NCI-H524 treated with DMSO at 0.1 percent for 48 hours (cell line): ENCODE measurements at places on chromosomes 7 and 10.
A peak's percentile ranks its signal among the peaks of the same experiment; 100 is the strongest.

GRCh38 chr7:127392566-127393367 is at the start of gene ZNF800:
Gene ZNF800, minus strand, starts transcription at chr7:127392708. Its CDS starts 1,151 bp downstream, at chr7:127391557.
- DNase-seq = peak; percentile 44

GRCh38 chr10:1257274-1257673 is 201.1 kb downstream of the WDR37 start:
- DNase-seq = no peak

DNA sequence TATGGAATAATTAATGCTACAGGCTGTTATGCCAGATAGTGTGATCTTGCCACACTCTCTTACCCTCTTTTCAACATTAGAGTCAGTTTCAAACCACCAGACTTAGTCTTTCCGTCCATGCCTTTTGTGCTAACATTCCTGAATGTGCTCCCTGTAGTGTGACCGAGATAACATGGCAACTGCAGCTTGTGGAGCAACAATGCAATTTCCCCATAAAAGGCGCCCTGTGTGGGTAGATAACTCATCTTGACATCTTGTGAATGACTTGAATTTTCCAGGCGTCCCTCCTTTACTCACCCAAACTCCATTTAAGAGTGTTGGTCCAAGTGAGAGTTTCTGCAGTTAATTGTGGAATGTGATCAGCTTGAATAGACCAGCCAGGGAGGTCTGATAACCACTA is 99.6 kb downstream of the DNAH11 start:
- DNase-seq = no peak

- no peak for DNase-seq
Observed at GRCh38 chr7:132134814-132135445, 441.3 kb downstream of the PLXNA4 start.

DNA sequence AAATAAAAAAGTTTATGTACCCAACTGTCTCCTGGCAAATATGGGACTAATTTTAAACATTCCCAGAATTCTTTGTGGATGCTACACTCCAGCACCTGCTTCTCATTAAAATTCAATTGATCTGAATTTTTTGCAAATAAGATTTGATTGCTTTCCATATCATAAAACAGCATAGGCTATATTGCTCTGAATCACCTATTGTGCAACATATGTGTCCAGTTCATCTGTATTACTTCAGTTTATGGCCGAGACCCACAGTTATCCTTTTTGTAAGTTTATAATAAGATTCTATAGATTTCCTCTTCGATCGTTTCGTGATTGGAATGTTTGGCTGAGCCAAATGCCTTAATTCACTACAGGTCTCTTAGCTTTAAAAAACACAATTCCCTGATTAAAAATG is 351.1 kb downstream of the TFEC start:
- no peak for DNase-seq

DNA sequence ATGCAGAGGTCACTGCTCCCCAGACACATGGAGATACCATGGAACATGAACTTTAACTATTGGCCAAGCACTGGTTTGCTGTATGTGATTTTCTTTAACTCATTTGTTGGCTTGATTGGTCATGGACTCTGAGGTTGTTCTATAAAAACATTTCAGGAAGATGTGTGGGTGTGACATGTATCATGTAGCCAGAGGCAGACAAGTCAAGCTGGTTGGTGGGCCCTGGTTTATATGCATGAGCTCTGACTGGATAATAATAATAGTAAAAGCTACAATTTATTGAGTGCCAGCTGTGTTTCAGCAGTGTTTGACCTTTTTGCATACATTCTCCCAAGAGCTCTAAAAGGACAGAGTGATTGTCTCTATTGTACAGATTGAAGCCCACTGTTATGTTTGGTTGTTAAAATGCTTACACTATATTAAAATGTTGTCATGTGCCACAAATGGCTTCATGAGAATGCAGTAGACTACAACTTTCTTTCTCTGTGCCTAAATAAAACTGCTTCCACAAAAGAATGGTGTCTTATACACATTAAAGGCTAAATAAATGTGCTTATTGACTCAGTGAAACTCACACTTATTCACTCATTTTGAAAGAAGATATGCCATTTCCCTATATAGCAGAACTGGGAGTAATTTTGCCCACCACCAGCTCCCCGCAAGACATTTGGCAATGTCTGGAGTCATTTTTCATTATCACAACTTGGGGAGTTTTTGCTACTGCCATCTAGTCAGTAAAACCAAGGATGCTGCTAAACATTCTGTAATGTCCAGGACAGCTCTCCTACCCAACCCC is 243.6 kb upstream of the NFE2L3 start:
- DNase-seq = no peak

DNA sequence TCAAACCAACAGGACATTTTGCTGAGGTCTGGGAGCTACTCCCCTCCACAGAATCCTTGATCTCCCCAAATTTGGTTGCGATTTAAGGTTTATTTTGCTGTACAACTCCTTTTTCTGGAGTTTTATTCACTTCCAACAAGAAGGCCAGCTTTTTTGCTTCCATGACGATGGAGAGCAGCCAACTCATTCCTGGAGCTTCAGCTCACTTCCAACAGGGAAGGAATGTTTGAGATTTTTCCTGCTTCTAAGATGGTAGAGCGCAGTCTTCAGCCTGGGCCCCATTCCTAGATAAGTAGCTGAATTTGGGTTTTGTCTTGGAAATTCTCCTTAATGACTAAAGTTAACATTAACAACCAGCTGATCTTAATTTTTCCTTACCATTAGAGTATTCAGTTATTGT is 30.9 kb upstream of the CREB3L2 start:
- DNase-seq = no peak

- DNase-seq = peak; percentile 84
Observed at GRCh38 chr7:144821067-144821466, 14.8 kb downstream of the TPK1 start.

DNA sequence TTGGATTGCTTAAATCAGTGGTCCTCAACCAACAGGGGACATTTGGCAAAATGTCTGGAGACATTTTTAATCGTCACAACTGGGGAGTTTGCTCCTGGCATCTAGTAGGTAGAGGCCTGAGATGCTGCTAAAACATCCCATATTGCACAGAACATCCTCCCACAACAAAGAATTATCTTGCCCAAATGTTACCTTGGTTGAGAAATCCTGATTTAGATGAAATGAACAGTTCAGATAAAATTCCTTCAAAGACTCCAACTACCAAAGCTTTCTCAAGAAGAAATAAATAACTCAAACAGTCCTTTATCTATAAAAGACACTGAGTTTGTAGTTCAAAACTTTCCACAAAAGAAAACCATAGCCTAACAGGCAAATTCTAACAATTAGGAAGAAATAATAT is 160.9 kb downstream of the SNX13 start:
- DNase-seq = no peak

DNA sequence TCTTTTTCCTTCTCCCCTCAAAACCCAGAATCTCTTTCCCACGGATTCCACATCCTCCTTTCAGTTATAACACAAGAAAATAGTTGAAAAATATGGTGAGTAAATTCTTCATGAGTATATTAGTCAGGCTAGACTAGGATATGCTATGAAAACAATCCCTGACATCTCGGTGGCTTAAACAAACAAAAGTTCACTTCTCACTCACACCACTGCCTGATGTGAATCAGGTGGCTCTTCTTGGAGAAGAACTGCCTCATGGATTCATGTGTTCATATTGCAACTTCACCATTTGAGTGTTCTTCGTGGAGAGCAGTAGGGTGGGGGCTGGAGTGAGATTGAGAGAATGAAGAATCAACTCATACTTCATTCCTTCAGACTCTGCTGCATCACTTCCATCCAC is 204.1 kb downstream of the PHF14 start:
- DNase-seq = no peak

GRCh38 chr10:83539528-83540308 is 599.6 kb upstream of the GHITM start:
- no peak for DNase-seq

- DNase-seq = no peak
Observed at GRCh38 chr10:29533046-29533445, 101.7 kb downstream of the SVIL start.

DNA sequence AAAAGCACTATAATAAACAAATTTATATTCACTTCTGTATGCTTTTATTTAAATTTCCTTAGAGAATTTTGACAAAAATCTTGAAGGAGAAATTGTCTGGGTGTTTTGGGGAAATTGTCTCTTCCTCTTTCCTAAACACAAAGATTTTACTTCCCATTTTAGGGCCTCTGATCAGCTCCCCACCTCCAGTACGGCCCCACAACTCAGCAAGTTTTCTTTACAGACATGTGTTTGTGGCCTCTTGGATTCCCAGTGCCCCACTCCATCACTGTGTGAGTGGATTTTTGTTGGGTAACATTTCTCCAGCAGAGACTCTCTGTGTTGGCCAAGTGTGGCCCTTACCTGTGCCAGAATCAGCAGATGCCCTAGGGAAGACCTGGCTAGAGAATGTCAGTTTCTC is 182.8 kb upstream of the CDC14C start:
- no peak for DNase-seq

GRCh38 chr10:80356563-80356988 is at the start of the genes DYDC1 and DYDC2:
Gene DYDC1, minus strand, starts transcription at chr10:80356755. Its CDS starts 4,154 bp downstream, at chr10:80352601.
Gene DYDC2, plus strand, starts transcription at chr10:80356781. Its CDS starts 5,663 bp downstream, at chr10:80362444.
- peak; percentile 36 for DNase-seq

- no peak for DNase-seq
Observed at GRCh38 chr7:28573059-28573553, 160.8 kb downstream of the CREB5 start.

- peak; percentile 8 for DNase-seq
Observed at GRCh38 chr10:77667426-77668324, 30.1 kb upstream of the KCNMA1 start.

GRCh38 chr7:114051871-114052331 is 133.1 kb upstream of the PPP1R3A start:
- no peak for DNase-seq

- no peak for DNase-seq
Observed at GRCh38 chr7:158614700-158615099, 27.1 kb upstream of the PTPRN2 start.

GRCh38 chr7:138072726-138073125 is 3.5 kb upstream of the AKR1D1 start:
- no peak for DNase-seq

DNA sequence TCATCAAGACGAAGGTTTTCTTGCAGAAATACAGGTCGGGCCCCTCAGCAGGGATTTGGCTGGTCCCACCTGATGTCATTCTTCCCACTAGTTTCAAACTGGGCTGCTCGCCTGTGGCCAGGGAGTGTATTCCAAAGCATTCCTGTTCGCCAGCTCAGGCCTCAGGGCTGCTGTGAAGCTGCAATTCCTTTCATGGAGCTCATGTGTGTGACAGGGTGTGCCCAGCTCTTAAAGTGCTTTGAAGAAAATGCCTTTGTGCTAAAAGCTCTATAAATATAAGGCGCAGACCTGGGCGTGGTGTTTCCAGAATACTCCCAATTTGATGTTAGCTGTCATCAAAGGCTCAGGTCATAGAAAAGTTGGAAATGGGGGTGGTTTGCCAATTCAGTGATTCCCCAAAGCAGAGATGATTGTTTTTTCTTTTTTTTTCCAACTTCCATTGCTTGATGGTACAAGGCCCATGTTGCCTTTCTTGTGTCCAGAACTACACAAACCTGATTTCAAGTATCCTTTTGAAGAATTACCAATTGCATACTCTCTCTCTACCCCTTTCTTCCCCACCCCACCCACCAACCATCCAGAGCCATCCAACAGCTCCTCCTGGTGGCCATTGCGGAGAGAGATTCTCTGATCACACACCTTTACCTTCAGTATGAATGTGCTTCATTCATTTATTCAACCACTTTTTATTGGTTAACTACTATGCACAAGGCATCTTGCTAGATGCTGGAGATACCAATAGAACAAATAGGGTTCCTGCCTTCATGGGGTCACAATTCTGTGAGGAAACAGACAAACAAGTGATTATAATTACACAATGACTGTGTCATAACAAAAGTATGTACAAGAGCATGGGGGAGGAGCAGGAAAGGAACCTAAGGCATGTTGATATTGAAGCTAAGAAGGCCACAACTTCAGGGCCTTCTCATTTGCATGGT is 297.3 kb upstream of the LYZL1 start:
- DNase-seq = no peak

DNA sequence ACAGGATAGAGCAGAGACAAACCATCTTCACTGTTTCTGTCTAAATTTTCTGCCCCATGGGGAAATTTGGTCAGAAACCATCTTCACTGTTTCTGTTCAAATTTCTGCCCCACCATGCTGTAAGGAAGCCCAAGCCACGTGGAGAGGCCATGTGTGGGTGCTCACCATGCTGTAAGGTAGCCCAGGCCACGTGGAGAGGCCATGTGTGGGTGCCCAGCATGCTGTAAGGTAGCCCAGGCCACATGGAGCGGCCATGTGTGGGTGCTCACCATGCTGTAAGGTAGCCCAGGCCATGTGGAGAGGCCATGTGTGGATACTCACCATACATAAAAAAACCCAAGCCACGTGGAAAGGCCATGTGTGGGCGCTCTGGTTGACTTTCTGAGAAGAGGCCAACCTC is 1088.7 kb upstream of the AUTS2 start:
- no peak for DNase-seq

DNA sequence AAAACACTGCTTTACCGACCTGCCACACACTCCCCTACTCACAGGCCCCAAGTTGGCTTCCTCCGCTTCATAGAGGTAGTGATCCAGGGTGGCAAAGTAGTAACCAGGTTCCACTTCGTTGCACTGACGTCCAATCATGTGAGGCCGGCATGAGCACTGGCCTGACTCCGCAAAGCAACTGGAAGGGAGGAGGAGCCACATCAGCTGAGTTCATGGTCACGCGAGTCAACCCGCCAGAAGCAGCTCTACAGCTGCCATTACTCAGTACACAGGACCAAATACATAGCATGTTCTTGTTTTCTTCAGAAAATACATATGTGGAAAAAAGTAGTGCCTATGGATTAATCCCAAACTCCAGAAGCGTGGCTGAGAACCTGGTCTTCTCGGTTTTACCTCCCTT is 38.5 kb downstream of the LAMB1 start:
- no peak for DNase-seq

DNA sequence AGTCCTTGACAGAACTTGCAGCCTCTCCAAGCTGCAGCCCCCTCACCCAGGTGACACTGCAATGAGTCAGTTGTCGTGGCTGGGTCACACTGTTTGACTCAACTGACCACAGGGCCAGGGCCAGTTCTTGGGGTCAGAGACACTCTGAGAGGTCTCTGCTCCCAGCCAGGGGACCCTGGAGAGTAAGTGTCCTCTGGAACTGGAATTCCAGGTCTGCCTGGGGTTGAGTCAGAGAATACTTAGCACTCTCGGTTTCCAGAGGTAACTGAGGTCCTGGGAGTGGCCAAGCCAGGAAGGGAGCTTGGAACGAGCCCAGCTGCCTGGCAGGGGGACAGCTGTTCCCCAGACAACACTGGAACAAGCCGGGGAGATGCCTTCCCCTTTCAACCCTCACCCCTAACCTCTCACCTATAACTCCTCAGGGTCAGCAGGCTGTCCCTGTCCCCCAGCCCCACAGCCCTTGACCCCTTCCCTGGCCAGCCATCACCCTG is 2.2 kb upstream of the MYL10 start:
- no peak for DNase-seq

- no peak for DNase-seq
Observed at GRCh38 chr7:98418636-98419315, 17.9 kb upstream of the BAIAP2L1 start.
